ENCODE measurements at places on chromosomes 1 and 21.

DNA sequence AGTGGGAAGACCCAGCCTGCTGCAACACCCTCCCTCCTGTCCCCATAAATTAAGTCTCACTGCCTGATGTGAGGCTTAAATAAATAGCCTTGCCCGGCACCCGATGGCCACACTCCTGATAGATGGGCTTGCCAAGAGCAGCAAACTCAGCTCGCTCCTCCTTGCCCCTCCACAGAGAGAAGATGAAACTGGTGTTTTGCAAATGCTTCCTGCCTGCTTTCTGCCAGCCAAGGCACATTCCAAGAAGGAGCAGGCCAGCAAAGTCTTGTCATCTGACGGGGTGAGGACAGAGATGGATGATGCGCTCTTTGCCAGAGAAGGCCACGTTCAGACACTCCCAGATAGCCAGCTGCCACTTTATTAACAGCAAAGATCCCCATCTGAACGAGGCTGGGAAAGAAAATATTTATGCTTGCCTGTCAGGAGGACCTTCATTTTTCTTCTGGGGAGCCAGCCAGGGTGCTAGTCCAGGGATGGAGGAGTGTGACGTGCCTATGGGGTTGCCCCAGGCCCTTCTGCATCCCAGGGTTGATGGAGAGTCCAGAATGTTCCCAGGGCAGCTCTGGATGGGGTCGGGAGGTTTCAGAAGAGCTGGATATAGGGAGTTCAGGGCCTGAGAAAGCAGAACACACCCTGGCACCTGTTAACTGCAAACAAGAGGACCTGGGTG is 265.4 kb downstream of the FOXD2 start:
- DNase-seq = no peak

DNA sequence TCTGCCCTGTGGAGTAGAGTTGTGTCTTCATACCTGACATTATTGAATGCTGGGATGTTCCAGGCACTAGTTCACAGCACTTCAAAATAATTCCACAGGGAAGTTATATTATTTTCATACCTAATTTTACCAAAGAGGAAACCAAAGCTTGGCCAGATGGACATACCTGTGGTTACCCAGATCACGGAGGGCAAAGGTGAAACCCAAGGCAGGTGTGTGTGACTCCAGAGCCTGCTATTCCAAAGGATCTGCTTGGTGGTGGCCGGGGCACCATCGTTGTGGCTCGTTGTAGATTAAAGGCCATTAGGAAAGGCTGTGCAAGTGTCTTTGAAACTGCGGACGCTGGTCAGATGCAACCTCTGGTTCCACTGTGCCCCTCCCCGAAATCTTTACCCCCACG is 108.6 kb downstream of the ZBTB18 start:
- DNase-seq = no peak

DNA sequence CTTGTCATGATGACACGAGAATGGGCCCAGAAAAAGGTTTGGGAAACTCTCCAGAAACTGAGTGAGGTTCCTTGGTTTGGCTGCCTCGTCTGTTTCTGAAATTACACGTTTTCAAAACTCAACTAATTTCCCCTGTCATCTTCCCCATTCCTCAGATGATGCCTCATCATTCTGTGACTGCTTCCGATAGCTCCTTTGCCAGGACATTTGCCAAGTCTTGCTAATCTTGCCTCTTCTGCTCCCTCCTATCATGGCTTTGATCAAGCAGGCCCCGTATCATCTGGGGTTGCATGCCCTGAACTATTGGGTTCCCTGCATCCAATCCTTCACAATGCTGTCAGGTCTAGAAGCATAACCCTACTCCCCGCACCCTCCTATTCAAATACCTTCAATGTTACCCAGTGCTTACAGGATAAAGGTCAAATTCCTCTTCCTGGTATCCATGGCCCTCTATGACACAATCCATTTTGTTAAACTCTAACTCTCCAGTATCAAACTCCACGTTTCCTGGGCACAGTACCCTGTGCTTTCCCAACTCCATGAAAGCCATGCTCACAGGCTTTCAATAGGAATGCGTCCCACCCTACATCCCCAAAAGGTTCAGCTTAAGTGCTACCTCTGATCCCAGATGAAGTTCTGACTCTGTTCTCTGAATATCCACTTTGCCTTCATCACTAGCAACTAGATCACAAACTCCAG is 22.2 kb upstream of the TMEM200B start:
- no peak for DNase-seq

- no peak for DNase-seq
Measured at GRCh38 chr1:157390651-157391050, 161.7 kb downstream of the FCRL5 start.

- DNase-seq = no peak
Measured at GRCh38 chr1:72530646-72531045, 248.3 kb upstream of the NEGR1 start.

GRCh38 chr1:243482141-243483022 is 226.5 kb downstream of the SDCCAG8 start:
- DNase-seq = no peak

- DNase-seq = no peak
Measured at GRCh38 chr1:115194506-115194905, 105.2 kb upstream of the TSPAN2 start.

DNA sequence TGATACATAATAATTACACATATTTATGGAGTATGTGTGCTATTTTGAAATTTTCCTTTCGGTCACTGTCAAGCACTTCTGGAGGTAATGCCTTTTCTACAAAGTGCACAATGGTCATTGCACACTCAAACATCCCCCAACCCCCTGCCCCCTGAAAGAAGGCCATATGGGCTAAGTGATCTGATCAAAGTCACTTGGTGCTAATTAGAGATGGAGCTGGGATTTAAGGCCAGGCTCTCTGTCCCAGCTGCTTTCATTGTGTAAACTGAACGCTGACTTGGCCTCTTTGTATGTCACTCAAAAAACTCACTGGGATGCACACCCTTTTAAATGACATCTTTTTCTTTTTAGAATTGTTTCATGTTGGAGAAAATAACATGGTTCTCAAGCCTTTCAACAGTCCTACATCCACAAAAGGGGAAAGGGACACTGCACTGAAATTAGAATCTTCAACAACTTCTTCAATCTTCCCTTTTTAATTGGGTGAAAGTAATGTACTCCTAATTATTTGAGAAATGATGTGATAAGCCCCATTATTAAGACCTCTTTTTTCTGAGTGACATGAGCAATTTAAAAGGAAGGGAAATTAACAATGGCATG is 149.2 kb downstream of the ST6GALNAC5 start:
- no peak for DNase-seq

- DNase-seq = no peak
Measured at GRCh38 chr21:17697473-17697872, 84.8 kb upstream of the BTG3 start.

Measured in GM12864 (cell line).